Activated CD4-positive, alpha-beta memory T cell treated with anti-CD3 and anti-CD28 coated beads, Interleukin-2, amount 10 ng/mL, durations not matched to agents 7 days and 5 days (primary cell): ENCODE measurements at places on chromosomes 11 and 22. TPM values are rescaled to one million over a fixed set of nuclear protein-coding genes. Genes with fewer than 3 reads are reported as not detected.

Gene NTM
- total RNA-seq: not detected

GRCh38 chr11:117823294-117823945 is 1.1 kb downstream of the FXYD2 start:
- no peak for DNase-seq

DNA sequence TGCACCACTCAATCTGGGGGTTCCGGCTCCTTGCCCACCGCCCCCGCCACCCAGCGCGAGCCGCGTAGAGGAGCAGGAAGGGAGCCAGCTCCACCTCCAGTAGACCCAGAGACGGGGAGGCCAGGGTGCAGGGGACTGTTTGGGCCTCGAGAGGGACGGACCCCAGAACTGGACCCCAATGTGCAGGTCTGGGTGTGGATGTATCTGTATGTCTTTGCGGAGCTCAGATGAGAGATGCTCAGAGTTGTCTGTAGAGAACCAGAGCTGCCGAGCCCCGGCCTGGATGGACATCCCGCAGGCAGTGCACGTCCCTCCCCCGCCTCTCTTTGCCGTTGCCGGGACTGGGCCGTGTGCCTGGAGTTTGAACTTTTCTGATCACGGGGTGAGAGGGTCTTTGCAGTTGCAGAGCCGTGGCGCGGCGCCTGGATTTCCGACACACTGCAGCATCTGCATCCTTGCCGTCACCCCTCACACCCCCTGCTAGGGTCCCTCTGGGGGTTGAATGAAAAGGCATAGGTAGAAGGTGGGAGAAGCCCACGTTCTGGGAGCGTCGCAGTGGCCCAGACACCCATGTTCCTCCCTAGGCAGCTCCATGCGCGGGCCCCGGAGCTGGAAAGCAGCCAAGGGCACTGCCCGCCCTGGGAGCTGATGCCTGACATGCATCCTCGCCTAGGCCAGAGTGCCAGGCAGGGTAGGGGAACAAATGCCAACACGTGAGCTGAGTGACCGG is 105.2 kb downstream of the KCNQ1 start:
- DNase-seq: no peak

DNA sequence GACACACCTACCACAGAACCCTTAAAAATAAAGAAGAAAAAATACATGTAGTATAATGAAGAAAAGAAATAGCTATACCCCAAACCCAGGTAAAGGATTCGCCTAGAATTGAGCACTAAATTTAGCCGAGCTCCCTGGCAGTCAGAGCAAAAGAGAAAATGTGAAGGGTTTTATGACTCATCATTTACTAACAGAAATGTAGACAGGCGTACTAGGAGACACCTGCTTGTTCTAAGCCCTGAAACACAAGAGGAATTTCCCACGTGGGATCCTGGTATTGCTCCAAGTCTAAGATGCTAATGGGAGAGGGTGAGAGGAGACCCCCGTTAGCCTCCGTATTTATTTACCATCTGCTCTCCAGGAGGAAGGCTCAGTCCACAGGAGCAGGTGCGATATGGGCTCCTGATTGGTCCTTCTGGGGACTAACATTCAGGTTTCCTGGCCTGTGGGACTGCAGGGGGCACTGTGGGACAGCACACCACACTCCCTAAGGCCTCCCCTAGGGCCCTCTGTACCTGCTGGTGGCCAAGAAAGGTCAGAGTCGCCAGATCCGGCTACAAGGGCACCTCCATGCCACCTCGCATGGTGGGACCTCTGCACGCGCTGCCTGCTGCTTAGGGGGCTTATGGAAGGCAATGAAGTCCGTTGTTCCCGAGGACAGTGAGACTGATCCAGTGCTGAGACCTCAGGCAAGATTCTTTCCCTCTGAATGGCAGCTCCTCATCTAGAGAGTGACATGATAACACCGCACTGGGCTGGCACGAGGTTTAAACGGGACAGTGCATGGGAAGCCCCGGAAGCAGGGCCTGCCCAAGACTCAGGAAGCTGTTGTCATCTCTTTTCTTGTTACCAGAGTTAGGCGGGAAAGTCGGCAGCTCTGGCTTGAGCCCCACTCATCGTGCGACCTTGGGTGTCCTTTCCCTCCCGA is 25.8 kb downstream of the KCNC1 start:
- DNase-seq: peak; percentile 25

- DNase-seq: no peak
Observed at GRCh38 chr11:82899186-82899820, 927 bp downstream of the PRCP start.

DNA sequence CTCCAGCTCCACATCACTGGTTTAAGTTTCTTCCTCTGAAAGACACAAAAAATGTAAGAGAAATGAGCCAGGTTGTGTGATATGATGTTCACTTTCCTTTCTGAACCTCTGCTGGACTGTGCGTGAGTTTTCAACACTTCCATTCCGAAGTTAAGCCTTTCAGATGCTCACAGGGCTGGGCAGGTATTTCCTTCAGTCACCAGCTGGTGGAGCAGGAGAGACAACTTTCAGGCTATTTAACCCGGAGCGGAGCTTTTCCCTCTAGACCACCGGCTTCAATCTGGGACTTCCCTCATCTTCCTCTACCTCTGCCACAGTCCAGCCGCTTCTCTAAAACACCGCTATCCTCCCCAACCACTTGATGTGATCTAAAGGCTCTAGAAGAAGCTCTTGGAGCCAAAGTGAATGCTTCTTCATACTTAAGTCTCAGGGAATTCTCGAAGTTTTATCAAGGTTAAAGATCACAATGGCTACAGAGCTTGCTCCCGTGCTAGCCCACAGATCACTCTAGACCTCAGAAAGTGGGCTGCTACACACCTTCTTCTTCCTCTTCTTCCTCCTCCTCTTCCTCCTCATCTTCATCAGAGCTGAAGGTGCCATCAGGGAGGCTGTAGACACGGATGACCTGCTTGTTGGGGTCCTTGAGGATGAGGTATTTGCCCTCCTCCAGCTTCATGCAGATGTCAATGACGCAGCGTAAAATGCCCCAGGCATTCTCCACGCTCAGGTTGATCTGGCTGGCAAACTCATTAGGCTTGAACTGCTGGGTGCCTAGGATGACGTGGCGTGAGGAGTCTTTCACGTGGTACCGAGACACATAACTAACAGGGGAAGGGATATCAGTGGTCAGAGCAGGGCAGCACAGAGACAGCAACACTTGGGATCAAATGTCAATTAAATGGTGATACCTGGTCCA is 4.4 kb upstream of the FOXRED2 start:
- peak; percentile 41 for DNase-seq

GRCh38 chr11:61270354-61271076 is 24.6 kb downstream of the VWCE start:
- DNase-seq: no peak

Gene FXYD2
- total RNA-seq: 0.48 TPM

DNA sequence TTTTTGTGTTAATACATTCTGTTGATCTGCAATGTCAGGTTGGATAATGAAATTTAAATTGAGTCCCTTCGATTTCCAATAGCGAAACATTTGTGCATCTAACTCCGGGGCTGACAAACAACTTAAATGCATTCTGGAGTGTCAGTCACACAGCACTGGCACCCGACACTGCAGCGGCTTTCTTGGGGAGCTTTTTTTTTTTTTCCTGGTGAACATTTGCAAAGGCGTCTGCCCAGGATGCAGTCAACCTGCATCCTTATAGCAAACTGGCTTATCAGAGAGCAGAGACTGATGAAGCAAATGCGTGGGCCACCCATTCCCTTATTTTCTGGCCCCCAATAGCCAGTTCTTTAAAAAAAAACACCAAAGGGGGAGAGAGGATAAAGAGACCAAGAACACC is 1167.7 kb downstream of the LRRC4C start:
- DNase-seq: no peak

Gene OR2AG1
- total RNA-seq: not detected

DNA sequence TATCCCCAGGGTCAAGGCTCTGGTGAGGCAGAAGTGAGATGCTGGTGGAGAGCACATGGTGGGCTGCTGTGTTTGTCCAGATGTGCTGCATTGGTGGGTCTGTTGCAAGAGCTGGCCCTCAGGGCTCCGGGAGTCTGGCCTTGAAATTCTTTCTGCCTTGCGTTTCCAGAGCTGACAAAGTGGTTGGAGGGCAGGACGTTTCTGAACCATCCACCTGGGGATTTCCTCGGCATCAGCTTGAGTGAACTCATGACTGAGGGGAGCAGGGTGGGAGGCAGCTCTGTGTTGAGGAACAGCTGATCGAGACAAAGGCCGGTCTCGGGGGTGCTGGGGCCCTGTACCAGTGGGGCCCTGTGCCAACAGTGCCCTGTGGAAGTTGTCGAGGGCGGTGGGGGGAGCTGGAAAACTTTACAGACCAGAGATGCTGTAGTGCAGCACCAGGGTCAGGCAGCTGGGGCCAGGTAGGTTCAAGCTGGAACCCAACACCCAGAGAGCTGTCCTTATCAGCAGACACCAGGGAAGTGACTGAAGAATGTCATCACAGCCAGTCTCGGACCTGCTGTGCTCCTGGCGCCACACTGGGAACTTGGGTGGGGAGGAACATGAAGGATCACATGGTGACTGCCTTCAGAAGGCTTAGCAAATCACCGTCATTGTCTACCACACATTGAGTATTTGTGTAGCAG is 4.9 kb downstream of the TSKU start:
- no peak for DNase-seq

Gene EEF1G
- total RNA-seq: 991 TPM

Gene UCP3
- 1.8 TPM for total RNA-seq

Gene PRDM11
- total RNA-seq: 0.85 TPM

- DNase-seq: no peak
Observed at GRCh38 chr11:112649856-112650255, 311.4 kb upstream of the NCAM1 start.

DNA sequence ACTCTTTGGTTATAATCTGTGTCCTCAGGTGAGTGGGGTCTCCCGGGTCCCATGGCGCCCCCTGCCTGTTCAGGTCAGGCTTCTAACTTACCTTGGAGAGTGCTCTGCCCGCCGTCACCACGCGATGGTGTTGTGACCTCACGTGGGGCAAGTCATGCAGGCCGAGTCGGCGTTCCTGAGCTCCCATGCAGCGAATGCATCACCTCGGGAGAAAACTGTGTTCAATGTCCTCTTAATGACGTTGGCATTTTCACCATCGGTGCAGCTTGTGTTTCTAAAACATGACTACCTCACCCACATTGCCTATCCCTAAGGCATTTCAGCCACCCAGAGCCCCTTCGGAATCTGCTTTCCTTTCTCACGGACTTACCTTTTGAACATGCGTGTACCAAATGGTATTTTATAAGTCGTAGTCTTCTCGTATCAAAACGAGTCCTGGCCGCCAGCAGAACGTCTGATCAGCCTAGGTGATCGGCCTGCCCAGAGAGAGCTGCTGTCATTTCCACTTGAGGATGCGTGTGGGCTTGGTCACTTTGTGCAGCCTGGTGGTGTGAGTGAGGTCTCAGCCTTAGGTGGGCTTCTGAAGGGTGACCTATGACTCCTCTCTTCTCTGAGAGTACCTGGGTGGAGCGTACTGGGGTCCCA is 64.8 kb downstream of the TBC1D22A start:
- DNase-seq: no peak

- no peak for DNase-seq
Observed at GRCh38 chr11:115321605-115322289, 182.5 kb downstream of the CADM1 start.

DNA sequence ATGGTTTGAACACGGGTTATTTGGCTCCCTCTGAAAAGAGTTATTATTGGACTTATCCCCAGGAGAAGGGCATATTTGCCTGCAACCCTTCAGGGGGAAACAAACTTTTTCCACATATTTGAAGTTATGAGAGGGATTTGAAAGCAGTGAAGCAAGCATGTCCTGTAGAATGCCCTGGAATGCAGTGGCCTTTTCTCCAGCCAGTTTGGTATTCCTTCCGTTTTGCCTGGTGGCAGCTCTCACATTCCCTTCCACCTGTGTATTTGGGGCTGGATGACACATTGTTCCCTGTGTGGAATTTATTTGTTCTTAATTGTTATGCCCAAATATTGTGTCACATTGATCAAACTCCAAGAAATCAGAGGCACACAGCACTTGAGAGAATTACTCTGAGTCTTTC is 59.0 kb downstream of the OSBP2 start:
- no peak for DNase-seq

GRCh38 chr11:33859306-33859705 is 32.6 kb downstream of the LMO2 start:
- DNase-seq: no peak

DNA sequence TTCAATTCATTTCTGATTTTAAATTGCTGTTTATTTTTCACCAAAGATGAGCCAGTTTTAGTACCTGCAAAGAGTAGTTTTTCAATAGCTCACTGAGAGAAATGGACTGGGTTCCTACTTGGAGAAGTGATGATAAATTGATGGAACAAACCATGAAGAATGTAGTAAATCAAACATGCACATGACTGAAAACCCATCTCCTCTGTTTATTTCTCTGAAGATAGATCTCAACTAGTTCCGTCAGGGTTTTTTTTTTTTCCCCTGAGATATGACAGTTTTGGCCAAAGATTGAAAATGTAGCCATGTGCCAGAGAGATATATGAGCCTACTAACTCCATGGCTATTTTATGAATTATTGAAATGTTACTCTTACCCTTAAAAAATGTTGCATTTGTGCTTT is 239.6 kb downstream of the DDX10 start:
- DNase-seq: no peak

Gene PDE2A
- 1.8 TPM for total RNA-seq

DNA sequence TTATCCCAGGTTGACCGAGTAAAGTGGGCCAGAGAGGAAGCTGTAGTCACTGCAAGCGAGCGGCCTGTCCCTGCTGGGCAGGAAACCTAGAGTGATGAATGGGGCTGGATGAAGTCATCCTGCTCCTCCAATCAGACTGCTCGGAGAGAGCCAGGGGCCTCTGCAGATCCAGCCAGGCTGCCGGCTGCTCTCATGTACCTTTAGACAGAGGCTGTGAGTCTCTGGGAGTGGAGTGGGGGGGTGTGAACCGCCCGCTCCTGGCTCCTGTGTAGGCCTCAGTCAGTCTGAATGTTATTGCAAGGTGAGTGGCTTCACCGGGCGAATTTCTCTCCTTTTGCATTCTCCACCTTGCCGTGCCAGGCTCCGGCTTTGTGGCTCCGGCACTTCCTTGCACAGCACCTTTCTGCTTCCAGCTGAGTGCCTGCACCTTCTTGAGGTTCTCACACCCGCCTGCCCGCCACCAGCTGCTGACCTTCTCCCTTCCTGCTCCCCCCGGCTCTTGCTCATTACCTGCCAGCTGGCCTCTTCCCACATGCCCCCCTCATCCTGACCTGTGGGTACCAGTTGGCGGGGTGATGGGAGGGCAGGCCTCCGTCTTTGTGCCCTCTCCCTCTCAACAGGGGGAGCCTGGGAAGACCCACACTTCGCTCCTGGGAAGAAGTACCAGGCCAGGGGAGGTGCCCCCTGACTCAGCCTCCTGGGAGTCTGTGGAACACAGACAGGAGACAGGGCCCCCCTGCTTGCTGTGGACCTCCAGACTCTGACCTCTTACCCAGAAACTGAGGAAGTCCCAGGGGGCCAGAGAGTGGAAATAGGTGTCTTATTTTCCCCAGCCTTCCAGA is 79.9 kb downstream of the GRAMD1B start:
- DNase-seq: no peak
